Epithelial cell of prostate (primary cell): ENCODE measurements at places on chromosomes 7 and 10.

DNA sequence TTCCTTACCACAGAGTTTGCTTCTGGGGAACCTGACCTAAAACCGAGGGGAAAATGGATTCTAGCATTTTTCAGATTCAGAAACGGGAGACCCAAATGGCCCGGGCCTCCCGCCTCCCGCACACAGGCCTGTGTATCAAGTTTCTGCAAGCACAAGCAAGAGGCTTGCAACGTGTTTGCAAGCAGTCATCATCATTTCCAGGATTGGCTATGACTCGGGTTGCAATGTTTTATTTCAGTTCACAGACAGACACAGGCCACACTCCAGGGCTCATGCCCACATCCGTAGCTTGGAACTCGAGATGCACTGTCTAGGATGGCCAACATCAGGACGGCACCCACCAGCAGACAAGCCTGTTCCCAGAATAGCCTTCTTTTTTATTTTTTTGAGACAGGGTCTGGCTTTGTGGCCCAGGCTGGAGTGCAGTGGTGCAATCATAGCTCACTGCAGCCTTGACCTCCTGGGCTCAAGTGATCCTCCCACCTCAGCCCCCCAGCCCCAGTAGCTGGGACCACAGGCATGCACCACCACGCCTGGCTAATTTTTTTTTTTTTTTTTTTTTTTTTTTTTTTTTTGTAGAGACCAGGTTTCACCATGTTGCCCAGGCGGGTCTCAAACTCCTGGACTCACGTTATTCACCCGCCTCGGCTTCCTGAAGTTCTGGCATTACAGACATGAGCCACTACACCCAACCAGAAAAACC, 68.1 kb upstream of the FOXK1 start:
- DNase-seq: peak; percentile 26

- DNase-seq: no peak
Observed at GRCh38 chr7:148905093-148905666, 21.1 kb upstream of the EZH2 start.

DNA sequence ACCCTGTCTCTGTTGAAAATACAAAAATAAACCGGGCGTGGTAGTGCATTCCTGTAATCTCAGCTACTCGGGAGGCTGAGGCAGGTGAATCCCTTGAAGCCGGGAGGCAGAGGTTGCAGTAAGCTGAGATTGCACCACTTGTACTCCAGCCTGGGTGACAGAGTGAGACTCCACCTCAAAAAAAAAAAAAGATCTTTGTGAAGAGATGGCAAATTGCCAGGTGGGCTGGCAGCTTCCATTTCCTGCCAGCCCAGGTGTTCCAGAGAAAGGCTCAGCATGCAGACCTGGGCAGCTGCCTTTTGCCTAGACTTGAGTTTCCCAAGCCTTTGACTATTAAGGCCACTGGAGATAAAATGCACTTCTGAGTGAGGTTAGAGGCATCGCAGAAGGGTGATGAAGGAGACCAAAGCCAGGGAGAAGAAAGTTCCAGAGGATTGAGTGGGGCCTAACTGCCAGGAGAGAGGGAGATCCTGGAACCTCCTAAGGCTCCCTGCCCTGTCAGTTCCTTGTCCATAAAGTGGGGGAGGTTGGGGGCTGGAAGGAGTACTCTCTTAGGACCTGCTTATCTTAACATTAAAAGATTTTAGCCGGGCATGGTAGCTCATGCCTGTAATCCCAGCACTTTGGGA, 10.0 kb upstream of the DDIT4 start:
- peak; percentile 77 for DNase-seq

DNA sequence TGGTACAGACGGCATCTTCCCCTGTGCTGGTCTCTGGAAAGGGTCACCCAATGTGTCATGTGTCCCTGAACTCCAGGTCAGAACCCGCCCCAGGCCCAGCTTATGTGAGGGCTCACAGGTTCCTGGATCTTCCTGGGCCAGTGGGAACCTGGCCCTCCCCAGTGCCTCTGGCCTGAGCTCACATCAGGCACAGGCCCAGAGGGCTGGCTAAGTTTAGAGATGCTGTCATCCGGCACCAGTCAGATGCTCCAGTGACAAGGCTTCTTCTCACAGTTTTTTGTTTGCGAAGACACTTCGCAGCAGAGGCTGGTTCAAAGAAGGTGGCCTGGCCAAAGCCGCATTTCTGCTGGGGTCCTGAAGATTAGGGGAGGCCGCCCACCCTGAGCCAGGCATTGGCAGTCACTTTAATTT, 11.8 kb downstream of the CAMK2B start:
- DNase-seq: no peak

DNA sequence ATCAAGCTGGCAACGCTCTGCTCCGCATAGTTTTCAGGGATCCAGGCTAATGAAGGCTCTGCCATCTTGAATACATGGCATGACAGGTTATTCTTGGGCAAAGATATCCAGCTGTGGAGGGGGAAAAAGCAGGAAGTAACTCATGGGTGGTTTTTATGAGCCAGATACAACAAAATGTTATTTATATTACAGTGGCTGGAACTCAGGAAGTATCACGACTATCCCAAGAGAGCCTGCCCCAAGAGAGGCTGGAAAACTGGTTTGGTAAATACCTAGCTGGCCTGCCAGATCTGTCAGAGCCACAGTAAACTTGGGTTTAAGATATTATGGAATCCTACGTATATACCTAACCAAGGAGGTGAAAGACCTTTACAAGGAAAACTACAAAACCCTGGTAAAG, 462.8 kb upstream of the ANKRD30A start:
- DNase-seq: no peak

- DNase-seq: no peak
Observed at GRCh38 chr7:120259386-120259785, 13.6 kb upstream of the KCND2 start.

- DNase-seq: no peak
Observed at GRCh38 chr7:24716480-24717246, 40.6 kb downstream of the GSDME start.

GRCh38 chr7:123440101-123440548, 94.3 kb downstream of the IQUB start:
- no peak for DNase-seq

GRCh38 chr7:149729983-149730801, 43.2 kb downstream of the ZNF467 start:
- no peak for DNase-seq

- DNase-seq: no peak
Observed at GRCh38 chr7:123004931-123005330, 9.4 kb upstream of the TAS2R16 start.

GRCh38 chr10:89684604-89685003, 16.8 kb upstream of the KIF20B start:
- no peak for DNase-seq

DNA sequence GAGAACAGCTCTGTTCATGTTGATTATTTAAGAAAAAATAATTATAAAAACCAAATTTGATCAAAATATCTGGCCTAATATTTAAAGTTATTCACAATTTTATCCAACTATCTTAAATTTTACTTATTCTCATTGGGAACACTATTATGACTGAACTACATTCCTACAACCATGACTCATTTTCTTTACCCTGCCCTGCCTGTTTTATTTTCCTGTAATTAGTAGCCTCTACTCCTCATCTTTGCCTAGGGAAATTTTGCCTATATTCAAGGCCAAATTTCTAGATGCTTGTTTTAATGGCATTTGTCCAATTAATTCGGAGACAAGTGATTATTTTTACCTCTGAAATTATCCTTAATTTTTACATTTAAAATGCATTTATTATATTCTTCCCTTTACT, 289.7 kb upstream of the TMEM229A start:
- DNase-seq: no peak

DNA sequence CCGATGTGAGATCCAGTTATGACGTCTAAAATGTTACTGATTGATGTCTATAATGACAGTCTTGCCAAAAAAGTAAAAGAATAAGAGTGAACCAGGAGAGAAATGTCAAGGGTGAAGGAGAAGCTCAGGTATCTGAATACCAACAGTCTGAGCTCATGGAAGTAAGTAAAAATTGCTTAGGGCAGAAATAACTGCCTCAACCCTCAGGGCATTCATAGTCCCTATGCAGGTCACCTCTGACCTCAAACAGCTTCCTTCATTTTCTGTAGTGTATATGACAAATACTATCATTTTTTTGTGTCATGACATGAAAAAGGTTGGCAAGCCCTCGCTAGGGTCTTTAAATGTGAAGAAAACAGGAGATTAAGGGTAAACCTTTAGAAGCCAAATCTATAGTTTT, 41.0 kb upstream of the MRPS16 start:
- no peak for DNase-seq

GRCh38 chr7:2537981-2538851, 17.1 kb downstream of the BRAT1 start:
- no peak for DNase-seq

DNA sequence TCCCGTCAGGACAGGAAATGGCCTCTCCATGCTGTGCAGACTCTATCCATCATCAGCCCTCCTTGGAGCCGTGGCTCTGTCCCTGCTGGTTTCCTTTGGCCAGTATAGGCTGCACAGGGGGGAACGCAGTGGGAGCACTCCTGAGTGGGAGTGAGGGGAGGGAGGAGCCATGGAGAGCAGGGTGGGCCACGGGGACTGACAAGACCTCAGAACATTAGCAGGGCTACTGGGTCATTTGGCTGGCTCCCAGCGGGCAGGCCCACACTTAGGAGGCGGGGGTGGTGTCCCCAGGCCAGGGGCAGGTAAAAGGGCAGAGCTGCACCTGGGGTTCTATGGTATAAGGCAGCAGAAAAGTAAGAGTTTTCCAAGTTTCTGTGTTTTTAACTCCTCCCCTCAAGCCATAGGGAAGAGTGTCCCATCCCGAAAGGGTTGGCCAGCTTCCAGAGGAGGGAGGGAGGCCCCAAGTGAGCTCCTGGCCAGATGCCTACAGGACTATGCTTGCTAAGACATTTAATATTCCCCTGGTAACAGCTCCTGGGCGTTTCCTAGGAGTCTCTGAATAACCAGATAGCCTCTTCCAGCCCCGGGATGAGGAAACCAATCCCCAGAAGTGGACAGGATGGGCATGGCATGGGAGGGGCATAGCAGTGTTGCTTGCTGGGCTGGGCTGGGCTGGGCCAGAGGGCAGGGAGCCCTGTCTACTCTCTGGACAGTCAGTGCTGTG, 5.5 kb upstream of the OPN4 start:
- peak; percentile 45 for DNase-seq

DNA sequence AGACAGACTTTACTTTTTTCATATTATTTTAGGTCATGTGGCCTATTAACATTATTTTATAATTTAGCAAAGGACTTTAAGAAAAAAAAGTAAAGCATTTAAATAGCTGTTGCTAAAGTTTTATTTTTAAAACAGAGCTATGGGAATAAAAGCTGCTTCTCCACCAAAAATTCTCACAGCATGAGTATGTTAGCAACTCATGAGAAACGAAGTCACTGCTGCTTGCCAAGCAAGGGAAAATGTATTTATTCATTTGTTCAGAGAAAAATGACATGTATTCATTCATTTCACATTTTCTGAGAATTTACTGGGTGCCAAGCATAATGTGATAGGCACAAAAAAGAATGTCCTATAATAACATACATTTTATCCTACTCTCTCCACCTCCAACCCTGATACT, 5.1 kb downstream of the LRRC72 start:
- DNase-seq: no peak

DNA sequence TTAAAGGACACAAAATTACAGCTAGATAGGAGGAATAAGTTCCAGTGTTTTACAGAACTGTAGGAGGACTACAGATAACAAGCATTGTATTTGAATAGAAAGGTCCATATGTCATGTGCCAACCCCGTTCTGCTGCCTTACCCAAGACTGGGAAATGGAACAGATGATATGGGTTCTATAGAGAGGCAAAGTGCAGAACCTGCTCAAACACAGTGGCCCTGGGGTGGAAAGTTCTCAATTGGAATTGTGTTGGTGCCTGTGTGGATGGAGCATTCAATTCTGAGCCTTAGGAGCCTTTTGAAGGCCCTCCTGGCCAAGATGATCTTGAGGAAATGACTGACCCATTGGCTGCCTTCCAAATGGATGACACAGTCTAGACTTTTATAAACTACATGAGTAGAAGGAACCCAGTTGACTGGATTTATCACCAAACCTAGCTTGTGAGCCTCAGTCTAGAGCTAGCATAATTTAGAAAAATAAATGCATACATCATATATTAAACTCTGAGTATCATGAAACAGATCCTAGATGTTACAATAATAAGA, 4.1 kb upstream of the PRSS1 start:
- no peak for DNase-seq

GRCh38 chr7:17493446-17493845, 195.0 kb downstream of the AHR start:
- no peak for DNase-seq

DNA sequence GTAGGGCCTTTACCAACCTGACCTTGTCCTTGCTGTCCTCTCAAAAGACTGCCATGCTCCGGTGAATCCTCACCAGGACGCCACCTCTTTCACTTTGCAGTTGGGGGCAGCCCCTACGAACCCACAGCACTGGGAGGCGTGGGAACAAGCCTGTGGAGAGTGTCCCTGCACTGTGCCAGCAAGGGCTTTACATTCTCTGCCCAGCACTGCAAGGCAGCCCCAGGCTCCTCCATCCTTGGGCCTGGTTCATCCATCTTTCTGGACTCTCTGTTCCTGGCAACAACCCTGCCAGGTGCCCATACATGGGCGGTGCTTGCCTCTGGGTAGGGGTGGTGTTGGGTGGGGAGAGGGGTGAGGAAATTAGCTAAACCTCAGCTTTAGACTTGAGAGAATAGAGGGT, 1.4 kb downstream of the CHAT start:
- DNase-seq: no peak

DNA sequence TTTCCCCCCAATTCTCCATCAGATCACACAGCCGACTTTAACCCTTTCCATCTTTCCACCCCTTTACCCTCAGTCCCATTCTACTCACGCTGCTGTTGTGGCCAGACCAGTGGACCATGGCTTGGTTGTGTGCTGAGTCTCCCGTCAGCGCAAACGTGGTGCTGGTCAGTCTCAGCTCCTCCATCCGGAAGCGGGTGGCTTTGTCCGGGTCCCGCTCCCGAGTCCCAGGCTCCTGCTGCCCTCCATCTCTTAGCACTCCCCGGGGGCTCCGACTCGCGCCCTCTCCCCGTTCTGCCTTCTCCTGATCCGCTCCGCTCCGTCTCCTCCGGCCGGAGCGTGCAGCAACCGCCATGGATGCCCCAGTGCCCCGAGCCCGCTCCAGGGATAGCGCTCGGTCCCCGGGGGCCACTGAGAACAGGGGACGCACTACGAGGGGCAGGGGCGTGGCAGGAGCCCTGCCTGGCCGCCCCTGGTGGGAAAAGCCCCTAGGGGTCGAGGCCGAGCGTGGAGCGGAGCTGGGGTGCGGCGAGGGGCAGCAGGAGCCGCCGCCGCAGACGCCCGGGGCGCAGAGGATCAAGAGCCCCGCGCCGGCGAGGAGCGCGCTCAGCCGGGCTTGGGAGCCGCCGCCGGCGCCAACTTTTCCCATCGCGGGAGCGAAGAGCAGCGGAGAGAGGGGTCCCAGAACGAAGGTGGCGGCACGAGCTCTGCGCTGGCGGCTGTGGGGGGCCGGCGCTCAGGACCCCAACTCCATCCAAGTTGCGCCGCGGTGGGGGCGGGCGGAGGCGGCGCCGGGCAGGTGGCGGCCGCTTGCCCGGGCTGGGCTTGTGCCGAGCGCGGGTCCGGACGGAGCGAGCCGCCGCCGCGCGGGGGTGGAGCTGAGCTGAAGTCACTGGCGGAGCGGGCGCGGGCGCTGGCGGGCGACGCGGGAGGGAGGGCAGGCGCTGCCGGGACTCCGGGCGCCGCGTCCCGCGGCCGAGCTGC, at the start of gene SORCS1:
SORCS1 (minus strand) TSS at position 826 of the 981 bp plus-strand sequence.
- DNase-seq: no peak
